GM23248 (cell line): ENCODE measurements at places on chromosomes 11 and 22.

GRCh38 chr22:46843821-46844255 lies 81.4 kb downstream of the TBC1D22A start:
- peak; percentile 47 for DNase-seq

GRCh38 chr11:72657411-72658100 lies 16.7 kb downstream of the PDE2A start:
- DNase-seq: no peak

- DNase-seq: no peak
Observed at GRCh38 chr11:15947681-15948648, 408.4 kb downstream of the SOX6 start.

- peak; percentile 70 for DNase-seq
Observed at GRCh38 chr11:60905551-60906113, 753 bp downstream of the PRPF19 start.

DNA sequence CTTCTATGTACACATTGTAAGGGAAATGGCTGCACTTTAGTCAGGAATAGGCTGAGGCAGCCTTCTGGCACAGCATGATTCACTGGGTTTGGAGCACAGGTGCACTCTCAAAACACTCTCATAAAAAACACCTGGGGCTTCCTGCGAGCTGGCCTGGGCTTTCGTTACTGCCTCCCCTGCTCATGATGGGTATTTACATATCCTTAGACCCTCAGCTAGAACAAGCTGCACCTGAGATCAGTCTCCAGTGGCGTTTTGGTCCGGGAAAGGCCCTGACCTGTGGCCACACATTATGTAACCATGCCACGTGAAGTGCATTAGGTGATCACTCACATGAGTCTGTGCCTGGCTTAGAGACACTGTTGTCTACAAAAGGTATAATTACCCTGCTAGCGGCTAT lies 321.7 kb downstream of the TMEM135 start:
- DNase-seq: no peak

DNA sequence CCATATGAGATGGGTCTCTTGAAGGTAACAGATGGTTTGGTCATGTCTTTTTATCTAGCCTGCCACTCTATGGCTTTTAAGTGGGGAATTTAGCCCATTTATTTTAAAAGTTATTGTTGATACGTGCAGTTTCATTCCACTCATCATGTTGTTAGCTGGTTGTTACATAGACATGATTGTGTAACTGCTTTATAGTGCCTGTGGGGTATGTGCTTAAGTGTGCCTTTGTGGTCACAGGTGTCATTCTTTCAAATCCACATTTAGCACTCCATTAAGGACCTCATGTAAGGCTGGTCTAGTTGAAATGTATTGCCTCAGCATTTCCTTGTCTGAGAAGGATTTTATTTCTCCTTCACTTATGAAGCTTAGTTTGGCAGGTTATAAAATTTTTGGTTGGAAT lies 263.8 kb upstream of the LUZP2 start:
- no peak for DNase-seq

- DNase-seq: no peak
Observed at GRCh38 chr11:69660001-69660500, 15.1 kb downstream of the LTO1 start.

GRCh38 chr11:44943118-44943517 lies 7.6 kb downstream of the TP53I11 start:
- DNase-seq: no peak

GRCh38 chr22:25002241-25002985 lies 49.9 kb downstream of the KIAA1671 start:
- no peak for DNase-seq

GRCh38 chr11:103602840-103603239 lies 433.6 kb upstream of the DDI1 start:
- no peak for DNase-seq

DNA sequence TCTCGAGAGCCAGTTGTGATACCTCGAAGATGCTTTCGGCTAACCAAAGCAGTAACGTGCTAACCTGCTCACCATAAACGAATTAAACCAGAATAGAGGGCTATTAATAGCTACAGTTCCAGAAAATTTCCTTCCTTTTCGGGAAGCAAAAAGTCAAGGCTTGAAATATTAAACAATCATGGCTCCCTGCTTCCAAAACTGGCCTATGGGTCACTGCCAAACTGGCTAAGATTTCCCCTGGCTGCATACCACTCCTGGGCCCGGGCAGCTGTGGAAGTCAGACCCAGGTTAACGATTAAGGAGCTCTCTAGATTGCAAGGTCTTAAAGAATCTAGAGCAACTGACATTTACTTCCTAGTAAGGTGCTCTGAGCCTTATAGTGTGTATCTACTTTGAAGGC lies 1.7 kb downstream of the AMOTL1 start:
- peak; percentile 51 for DNase-seq

DNA sequence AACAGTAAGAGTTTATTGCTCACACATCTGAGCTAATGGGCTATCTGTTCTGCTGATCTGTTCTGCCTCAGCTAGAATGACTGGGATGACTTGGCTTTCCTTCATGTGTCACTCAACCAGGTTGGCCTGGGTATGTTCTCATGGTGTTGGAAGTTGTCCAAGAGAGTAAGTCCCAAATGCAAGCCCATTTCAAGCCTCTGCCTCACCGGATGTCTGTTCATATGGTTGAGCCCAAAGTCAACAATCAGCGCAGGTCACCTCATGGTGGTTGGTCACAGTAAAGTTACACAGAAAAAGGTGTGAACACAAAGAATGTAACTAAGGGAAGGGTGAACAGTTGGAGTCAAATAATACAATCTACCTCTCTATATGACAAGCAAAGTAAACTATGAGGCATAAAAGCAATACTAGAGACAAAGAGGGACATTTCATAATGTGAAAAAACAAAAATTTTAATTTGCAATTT lies 1.9 kb downstream of the GDPD4 start:
- DNase-seq: peak; percentile 19

DNA sequence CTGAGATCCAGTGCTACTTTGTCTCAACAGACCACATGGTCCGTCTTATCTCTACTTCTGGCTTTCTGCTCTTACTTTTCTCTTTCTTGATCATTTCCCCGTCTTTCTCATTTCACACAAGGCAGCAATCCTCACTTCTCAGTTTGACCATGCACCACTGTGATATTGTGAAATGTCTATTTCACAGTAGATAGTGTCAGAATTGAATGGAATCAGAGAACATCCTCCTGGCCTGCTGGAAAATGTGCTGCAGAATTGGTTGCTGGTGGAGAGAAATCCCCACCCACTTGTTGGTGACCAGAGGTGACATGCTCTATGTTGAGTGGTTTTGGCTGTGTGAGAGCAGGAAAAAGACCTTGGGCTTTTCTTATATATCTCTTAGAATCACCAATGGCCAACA lies 57.8 kb upstream of the RCN1 start:
- peak; percentile 18 for DNase-seq
